ENCODE measurements at places on chromosomes 6 and 20.
A peak's percentile ranks its signal among the peaks of the same experiment; 100 is the strongest.

DNA sequence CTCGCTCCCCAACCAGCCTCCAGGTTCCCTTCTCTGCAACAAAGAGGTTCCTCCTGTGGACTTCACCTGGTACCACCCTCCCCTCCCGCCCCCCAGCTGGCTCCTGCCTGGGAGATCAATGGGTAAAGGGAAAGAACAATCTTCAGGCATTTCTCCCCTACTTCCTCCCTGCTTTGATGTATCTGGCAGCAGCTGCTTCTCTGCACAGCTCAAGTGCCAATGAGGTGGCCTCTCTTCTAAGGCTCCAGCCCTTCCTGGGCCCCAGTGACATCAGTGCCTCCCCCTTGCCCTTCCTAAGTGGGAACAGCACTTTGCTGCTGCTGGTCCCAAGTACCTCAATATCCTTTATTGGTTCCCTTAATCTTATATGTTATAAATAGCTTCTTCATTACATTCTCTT, 23.5 kb downstream of the MOCS1 start:
- DNase-seq = no peak

- DNase-seq = no peak
These were observed 107.8 kb upstream of the HS3ST5 start for GRCh38 chr6:114450631-114451030.

- DNase-seq = no peak
These were observed 142.0 kb upstream of the PMEPA1 start for GRCh38 chr20:57851796-57852195.

DNA sequence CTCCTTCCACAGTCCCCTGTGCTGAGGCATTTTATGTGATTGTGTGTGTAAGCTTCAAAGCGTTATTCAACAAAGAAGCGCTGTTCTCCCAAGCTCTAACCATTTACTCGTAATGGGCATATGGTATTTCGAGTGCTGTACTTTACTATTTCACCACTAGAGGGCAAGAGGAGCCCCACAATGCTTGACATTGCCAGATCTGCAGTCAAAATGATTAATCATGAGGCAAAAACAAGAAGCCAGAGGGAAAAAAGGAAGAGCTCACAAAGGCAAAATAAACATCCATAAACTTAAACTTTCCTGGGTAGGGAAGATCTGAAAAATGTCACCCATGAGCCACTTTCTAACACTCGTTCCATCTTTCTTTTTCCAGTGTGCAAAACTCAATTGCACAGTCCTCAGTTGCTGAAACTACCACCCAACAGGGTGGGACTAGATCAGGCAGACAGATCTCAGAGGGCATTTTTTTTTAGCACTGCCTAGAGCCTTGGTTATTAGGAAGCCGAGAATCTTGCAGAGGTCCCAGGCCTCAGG, 215.0 kb upstream of the PLCB4 start:
- peak; percentile 81 for DNase-seq

DNA sequence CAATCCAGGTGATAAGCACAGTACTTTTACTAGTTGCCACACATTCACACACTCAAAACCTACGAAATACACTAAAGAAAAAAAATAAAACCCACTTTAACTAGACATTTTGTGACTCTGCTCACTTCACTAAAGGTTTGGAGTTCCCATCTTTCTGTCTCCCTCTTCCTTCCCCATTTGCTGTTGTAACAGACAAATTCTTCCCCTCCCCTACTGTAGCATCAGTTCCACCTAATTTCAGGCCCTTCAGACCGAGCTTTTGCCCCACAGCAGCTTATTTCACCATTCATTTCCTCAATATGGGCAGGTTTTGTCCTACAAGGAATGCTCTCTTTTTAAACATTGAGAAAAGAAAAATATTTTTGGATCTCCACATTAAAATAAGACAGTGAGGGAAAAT, 31.3 kb upstream of the MRAP2 start:
- DNase-seq = no peak

DNA sequence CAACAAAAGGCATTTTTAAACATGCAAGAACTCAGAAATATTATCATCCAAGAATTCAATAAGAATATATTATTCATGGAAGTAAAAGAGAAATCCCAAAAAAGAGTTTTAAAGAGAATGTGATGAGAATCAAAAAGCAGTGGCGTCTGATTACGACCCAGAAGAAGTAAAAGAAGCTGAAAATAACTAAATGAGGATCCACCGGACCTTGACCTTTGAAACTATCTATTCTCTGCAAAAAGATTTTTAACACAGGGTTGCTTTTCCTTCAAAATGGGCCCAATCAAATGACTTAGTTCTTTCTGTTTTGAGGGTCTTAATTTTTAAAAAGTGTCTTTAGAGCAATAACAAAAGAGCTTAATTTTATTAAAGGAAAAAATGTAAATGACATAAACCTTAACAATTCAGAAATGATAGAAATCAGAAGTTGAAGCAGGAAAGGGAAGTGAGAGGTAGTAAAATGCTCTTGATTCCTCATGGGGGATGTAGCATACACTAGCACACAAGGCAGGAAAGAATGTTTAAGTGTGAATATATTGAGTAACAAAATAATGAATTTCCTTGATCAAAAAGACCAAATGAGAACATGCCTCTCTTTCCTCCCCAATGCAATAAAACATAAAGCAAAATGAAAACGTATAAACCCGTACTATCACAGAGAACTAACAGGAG, 223.1 kb upstream of the PRDM1 start:
- DNase-seq = no peak

DNA sequence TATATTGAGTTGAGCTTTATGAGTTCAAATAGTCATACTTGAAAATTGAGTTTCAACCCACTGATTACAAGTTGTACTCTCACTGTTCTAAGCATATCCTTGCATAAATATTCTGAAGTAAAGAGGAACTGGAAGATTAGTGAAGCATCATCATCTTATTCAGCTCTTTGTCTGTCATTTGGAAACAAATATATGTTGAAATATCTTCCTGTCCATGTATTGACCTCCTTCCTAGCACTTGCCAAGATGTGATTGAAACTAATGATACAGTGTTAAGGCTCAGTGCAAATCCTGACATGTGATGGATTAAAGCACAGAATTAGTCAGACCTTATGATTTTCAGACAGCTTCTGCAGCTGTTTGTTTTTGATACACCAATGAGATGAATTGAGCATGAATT, 434.3 kb downstream of the TBC1D32 start:
- no peak for DNase-seq

GRCh38 chr20:34495307-34495706, 20.9 kb upstream of the DYNLRB1 start:
- no peak for DNase-seq

GRCh38 chr20:8005033-8005432, 14.5 kb downstream of the TMX4 start:
- no peak for DNase-seq

DNA sequence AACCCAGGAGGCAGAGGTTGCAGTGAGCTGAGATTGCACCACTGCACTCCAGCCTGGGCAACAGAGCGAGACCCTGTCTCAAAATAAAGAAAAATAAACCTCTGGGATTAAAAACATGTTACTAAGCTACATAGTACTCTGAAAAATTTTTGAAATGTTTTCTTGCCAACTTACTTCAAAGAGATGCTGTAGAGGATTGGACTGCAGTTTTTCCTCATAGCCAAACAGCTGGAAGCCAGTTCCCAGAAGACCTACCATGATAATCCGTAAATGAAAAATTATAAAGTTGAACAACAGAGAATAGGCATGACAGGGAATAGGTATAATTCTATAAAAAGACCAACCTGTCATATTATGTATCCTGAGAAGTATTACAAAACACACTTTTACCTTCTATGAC, 48.0 kb downstream of the RARS2 start:
- DNase-seq = peak; percentile 3

All from AG10803 (cell line).